ENCODE measurements at places on chromosomes 5 and 9.

- no peak for DNase-seq
Measured at GRCh38 chr9:7536310-7536939, 263.2 kb downstream of the DMAC1 start.

GRCh38 chr5:86918246-86918645 lies 300.5 kb downstream of the COX7C start:
- no peak for DNase-seq

DNA sequence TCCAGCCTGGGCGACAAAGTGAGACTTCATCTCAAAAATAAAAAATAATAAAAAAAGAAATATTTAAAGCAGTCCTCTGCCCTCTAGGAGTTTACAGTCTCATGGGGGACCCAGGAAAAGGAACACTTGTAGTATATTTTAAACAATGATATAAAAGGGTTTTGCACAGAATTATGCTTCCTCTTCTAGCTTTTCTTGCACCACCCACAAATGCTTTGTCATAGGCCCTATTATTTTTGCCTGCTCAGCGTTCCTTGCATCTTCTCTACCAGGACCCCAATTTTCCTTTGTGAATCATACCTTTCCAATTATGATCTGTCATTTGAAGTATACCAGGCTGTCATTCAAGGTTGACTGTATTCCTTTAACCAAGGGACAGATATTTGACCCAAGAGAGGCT lies 164.8 kb upstream of the CDKN2B start:
- no peak for DNase-seq

DNA sequence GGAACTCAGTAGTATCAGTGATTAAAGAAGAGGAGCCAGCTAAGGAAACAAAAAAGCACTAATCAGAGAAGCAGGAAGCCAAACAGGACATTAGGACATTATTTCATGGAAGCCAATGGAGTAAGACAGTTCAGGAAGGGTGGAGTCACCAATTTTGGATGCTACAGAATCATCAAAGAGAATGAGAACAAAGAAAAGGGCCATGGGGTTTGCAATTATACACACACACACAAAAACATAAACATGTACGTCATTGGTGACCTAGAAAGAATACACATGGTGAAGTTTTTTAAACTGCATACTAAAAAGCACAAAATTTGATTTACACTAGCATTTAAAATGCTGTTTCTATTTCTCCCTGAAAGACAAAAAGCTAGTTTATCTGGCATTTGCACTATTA lies 96.8 kb upstream of the MRPS30 start:
- DNase-seq, result no peak

DNA sequence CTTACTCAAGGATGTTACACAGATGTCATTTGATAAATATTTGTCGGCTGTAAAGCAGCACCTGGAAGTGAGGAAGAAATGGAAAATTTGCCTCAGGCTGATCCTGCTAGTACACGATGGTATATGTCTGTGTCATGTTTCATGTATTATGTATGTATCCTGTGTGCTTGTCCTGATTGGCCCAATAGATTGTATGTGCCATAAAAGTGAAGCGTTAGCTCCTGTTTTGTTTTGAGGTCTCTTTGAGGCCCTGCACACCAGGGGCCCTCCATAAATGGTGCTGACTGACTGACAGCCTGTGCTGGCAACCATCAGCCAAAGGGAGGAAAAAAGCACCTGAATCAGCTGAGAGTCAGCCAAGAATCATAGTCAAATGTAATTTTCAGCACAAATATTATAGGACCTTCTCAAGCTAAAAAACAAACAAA lies 11.8 kb upstream of the LNPEP start:
- DNase-seq, result no peak

Measured in stimulated activated CD8-positive, alpha-beta memory T cell treated with anti-CD3 and anti-CD28 coated beads, Interleukin-2, amount 100 ng/mL, for 1 hour (primary cell).